ENCODE measurements at places on chromosomes 3 and 15.

GRCh38 chr15:69463182-69463756 lies 10.7 kb downstream of the RPLP1 start:
- no peak for DNase-seq

GRCh38 chr3:172750069-172750367 lies 508 bp upstream of the ECT2 start:
- DNase-seq, result no peak

DNA sequence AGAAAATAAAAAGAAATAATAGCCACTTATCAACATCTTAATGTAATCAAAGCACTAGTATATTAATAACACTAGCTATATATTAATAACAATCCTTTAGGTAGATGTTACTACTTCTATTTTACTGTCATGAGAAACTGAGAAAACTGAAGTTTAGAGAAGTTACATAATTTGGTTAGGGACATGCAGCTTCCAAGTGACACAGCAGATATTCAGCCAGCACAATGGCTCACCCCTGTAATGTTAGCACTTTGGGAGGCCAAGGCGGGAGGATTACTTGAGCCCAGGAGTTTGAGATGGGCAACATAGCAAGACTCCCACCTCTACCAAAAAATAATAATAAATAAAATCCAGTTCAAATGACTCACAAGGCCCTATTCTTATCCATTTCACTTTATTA lies 1.9 kb upstream of the UBR1 start:
- no peak for DNase-seq

GRCh38 chr3:177447938-177448337 lies 250.7 kb upstream of the TBL1XR1 start:
- DNase-seq, result peak; percentile 50

DNA sequence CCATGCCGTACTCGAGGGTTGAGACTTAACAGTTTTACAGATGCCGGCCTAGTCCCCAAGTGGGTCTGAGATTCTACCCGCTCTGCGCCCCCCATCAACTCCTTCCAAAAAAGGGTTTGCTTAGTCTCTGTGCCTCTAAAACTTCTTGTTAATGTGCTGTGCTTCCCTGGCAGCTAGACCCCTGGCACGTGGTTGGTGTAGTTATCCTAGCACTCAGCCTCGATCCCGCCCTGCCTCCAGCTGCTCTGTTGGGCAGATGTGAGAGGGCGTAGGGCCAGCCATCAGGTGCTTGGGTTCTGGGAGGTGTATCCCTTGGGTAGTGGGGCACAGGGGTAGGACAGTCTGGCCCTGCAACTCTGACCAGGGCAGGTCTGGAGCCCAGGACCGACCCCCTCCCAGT lies 79.5 kb downstream of the FBLN2 start:
- peak; percentile 50 for DNase-seq

DNA sequence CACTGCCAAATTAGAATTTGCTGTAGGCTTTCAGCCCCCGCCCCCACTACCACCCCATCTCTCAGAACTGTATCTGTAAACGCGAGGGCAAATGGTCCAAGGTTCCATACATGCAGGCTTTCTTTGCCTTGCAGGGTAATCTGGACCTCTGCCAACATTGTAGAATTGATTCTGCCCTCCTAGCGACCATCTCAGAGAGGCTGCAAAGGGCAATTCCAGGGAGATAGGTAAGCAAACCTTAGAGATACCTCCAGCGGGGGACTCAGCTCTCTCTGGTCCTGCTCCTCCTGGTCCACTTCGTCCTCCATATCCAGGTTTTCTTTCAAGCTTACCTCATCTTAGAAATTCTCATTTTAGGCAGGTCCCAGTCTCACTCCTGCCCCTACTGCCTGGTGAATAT lies 64.4 kb downstream of the SLMAP start:
- DNase-seq, result no peak

DNA sequence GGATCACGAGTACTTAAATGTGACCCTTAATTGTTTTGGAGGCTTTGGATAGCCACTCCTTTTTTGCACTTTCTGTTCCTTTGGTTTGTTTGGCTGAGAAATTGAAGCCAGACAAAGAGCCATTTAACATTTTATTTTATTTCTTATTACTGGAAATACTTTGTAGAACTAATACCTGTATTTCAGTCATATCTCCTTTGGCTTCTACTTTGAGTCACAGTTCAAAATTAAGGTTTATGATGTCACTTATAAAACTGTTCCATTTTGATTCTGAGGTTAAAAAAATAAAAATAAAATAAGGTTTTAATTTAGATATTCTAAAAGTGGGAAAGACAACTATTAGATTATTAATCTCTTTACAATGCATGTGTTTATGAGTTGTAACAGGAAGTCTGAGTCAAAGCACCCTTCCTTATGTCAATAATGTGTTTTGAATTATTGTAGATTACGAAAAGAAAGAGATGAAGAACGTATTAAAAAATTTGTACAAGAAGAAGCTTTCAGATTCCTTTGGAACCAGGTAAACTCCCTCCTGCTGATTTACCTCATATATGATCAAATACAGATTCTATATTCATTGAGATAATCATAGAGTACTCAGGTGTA lies 16.9 kb upstream of the NXPE3 start:
- no peak for DNase-seq

DNA sequence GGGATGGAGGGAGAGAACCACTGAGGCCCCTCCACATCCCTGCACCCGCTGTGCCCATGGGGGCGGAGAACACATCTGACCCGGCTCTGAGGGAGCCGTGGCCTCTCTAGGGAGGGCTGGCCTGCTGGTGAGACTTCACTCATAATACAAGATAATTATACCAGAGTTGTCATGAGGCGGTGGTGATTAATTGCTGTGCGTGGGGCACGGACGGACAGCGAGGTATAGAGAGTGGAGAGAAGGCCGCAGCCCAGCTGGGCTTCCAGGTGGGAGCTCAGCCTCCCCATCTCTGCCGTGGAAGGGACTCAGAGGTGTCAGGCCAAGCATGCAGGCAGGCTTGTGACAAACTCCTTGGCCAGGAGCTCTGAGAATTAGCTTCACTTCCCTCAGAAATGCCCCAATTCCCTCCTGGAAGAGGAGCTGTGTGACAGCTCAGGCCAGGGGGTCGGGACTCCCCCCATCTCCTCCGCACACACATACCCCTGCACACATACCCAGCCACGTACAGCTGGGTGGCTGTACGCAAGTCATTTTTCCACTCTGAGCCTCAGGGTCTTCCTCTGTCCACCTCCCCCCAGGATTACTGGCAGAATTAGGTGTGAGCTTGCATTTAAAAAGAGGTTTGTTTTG lies 6.0 kb upstream of the GATA2 start:
- DNase-seq, result no peak

DNA sequence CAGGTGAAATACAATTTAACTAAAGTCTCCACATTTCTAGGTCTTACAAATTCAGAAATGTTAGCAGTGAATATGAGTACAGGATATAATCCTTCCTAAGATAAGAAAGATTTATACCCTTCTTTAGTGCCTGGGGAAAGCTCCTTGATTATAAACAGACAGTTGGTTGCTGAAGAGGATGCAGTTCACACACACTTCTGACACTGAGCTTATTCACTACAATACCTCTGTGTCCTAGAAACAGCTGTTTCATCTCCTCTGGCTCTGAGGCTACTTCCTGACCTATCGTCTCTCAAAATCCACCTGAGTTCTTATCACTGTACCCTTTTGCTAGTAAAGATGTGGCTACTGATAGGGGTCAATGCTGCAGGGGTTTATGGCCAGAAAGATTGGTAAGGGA lies 57.1 kb downstream of the TP63 start:
- DNase-seq, result no peak

DNA sequence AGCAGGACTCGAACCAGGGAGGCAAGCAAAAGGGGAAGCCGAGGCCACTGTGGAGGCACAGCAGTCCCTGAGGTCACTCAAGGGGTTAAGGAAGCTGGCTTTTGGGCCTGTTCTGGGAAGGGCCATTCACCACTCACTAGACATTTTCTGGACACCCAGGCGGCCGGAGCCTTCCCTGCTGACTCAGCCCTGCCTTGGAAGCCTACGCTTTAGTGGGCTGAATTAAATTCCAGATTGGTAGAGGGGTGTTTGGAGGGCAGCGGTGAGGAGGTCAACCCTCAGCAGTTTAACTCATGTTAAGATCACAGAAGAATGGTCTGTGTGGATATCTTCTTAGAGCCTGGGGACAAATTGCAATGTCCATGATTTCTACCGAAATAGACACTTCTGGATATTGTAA lies 152.8 kb downstream of the GABRG3 start:
- DNase-seq, result no peak

DNA sequence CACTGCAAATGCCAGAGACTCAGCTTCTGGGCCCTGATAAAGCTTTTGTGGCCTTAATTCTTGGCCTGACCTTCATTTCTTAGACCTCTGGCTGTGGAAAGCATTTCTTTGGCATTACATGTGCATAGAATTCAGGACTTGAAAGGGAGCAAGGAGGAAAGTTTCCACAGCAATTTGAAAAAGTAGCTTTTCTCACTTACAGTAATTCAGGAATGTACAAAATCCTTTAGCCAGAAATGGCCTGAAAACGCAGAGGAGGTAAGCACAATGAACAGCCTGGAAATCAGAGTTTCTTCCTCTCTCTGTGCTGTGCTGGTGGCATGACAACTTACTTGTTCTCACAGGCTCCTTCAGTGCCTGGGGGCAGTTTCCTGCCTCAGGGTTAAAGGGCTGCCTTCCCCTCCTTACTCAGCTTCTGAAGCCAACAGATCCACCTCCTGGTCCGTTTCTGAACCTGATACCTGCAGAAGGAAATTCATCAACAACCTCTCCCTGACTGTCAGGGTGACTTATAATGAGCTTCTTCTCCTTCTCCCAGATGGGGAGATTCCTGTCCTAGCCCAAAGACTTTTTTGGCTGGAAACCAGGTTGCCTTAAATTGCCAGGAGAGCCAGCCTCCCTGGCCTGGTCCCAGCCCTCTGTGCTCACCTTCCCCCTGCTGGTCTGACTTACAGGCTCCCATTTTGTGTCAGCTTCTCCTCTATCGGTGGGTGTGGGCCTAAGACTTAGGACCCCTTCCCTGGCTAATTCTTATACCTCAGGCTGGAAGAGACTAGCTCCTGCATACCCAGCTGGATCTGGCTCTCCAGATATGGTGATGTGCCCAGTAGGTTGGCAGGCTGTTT lies 102.3 kb downstream of the MYRIP start:
- peak; percentile 22 for DNase-seq

- no peak for DNase-seq
These were observed 451 bp downstream of the ONECUT1 start for GRCh38 chr15:52789601-52790168.

DNA sequence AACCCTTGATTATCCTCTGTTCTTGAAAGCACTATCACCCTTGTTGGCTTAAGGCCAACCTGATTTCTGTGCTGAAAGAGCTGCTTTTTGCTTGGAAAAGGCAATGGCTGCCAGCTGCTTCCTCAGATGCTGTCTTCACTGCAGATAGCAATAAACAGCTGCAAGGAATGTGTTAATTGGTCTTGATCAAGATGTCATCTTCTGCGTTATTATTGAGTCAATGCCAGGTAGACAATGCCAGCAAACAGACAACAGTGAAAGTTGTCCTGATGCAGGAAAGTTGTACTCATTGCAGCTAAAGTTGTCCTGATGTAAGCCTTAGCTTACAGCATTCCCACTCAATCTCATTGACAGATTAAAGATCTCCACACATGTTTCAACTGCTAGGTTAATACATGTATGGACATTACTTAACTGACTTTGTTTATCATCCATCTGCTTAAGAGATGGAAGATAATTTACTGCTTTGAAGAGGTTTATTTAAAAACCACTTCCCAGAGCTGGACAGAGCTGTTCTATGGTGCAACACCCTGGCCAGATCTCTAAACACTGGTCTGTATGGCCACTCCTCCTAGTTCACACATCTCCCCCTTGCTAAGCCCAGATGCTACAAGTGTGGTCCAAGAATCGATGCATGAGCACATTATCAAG lies 251.0 kb upstream of the MCTP2 start:
- peak; percentile 85 for DNase-seq

DNA sequence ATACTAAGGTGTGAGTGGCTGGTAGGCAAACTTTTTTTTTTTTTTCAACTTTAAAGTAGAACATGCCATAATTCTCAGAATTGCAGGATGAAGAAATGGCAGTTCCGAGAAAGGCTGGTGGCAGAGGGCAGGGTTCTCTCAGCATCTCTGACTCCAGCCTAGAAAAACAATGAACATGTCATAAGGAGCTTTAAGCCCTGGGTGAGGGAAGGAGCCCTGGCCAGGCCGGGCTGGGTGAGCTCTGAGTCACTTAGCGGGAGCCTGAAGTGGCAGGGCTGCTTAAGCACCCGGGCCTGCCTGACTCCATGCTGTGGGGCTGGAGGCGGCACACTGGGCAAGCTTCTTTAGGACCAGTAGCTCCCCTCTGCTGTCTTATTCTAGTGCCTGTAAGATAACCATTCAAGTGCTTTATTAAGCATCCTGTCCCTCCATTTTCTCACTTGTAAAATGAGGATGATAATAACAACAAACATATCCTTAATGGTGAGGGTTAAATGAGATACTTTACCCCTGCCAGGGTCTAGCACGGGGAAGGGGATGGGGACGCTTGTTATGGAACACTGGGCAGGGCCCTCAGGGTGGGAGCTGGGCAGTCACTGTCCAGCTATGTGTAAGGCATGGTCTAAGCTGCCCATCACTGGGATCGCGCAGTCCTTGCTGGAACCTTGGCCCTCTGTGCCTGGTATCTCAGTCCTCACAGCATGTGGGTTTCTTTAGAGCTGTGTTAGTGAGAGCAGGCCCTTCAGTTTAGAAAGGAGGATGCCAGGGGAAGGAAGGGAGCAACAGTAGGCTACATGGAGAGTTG lies 18.4 kb downstream of the SMAD6 start:
- no peak for DNase-seq

DNA sequence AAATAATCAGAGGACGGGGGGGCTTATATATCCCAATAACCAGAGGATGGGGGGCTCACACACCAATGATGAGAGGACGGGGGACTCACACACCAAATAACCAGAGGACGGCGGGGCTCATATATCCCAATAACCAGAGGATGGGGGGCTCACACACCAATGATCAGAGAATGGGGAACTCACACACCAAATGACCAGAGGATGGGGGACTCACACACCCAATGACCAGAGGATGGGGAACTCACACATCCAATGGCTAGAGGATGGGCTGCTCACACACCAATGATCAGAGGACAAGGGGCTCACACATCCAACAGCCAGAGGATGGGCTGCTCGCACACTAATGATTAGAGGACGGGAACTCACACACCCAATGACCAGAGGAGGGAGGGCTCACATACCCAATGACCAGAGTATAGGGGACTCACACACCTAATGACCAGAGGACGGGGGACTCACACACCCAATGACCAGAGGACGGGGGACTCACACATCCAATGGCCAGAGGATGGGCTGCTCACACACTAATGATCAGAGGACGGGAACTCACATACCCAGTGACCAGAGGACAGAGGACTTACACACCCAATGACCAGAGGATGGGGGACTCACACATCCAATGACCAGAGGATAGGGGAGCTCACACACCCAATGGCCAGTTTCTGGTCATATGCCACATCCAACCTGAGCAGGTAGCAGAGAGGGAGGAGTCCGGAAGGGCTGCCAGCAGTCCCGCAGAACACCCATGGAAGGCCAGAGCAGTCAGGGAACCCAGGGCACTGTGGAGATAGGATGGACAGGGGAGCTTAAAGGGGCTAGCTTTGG lies 10.6 kb downstream of the RAB6B start:
- DNase-seq, result no peak

GRCh38 chr3:58271901-58272501 lies 34.0 kb upstream of the RPP14 start:
- DNase-seq, result no peak
